ENCODE measurements at places on chromosomes 11 and 22.

DNA sequence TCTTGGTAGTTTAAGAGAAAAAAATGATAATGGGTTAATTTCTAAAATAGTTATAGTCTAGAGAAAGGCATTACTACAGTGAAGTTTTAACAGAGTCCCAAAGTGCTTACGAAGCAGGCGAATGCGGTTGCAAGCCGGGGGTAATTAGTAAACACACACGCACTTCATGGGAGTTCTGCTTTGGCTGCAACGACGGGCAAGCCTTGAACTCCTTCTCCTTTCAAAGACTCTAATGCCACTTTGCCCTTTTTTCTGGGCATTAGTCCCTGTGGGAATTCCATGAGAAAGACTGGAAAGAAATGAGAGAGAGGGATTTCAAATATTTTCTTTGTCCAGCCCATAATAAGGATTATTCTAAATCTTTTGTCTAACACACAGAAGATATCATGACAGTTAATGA is 66.1 kb downstream of the TENM4 start:
- DNase-seq: no peak

GRCh38 chr11:68912254-68912653 is 8.6 kb downstream of the IGHMBP2 start:
- no peak for DNase-seq

DNA sequence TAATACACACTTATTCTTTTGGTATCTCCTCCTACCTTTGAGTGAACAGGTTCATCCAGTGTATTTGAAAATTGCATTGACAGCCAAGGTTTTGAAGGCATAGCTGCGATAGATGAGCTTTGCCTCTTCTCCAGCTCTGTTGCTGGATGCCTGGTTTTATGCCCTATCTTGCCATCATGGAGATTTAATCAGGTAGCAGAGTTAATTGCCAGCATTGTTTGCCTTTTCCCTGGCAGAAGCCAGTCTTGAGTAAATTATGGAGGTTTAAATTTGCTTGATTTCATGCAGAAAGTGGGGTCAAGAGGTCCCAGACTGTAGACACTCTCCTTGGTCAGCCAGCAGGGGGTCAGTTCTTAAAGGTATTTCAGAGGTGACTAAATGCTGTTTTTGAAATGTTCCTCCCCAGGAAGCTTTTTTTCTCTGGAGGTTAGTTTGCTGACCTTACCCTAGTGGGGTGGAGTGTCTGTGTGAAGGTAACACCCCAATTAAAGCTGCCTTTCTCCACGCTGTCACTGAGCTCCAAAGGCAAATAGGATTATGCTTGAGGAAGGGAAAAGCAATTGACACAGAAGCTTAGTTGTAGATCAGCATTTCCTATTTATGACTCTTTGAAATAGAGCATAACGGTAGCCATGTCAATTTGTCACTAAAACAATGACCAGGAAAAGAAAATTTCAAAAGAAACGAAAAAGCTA is 96.0 kb downstream of the EXT2 start:
- no peak for DNase-seq

DNA sequence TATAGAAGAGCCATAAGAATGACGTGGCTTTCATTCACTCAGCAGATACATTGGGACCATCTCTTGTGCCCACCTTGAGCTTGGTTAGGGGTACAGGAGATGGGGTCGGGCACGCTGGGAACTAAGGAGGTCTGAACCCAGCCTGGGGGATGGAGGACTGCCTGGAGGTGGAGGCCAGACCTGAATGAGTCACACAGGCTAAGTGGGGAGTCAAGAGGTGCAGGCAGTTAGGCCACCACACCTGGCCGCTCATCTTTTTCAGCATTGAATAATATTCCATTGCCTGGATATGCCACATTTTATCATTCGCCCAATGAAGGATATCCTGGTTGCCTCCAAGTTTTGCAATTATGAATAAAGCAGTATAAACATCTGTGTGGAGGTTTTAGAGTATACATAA is 3.8 kb upstream of the PPIL2 start:
- no peak for DNase-seq

GRCh38 chr11:128048121-128048520 is 539.2 kb downstream of the ETS1 start:
- no peak for DNase-seq

DNA sequence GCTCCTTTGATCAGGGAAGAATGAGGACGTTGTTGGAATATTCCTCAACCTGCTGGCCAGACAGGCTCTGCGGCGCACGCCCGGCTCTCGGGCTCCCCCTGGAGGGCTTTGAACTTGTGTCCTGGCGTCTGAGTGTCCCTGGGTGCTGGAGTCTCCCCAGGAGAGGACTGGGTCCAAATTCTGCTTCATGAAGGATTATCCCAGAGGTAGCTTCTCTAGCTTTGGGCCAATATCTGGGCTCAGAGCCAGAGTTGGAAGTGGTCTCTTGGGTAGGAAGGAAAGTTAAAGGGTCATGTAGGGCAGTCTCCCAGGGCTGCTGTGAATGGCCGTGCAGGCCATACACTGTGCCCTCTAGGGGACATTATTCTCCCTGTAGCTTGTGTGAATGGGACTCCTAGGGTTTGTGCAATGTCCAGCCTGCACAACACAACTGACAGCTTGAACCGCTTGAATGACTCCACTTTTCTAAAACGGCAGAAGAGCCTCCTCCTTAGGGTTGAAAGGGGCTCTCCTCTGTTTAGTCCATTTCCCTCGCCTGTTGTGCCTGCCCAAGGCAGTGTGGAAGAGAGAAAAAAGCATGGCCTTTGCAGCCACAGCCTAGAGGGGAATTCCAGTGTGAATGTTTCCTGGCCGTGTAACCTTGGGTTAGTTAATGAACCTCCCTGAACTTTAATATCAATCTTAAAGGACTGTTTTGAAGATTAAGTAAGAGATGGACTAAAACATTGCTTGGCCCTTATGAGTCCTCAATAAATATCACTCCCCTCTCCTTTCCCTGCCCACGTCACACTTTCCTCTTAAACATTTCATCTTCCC is 111.2 kb upstream of the THY1 start:
- DNase-seq: peak; percentile 18

All from stimulated activated CD8-positive, alpha-beta memory T cell treated with anti-CD3 and anti-CD28 coated beads, Interleukin-4, amount 100 ng/mL, for 1 hour (primary cell).